ENCODE measurements at places on chromosomes 1 and 21. TPM values are rescaled to one million over a fixed set of nuclear protein-coding genes. Genes with fewer than 3 reads are reported as not detected.

DNA sequence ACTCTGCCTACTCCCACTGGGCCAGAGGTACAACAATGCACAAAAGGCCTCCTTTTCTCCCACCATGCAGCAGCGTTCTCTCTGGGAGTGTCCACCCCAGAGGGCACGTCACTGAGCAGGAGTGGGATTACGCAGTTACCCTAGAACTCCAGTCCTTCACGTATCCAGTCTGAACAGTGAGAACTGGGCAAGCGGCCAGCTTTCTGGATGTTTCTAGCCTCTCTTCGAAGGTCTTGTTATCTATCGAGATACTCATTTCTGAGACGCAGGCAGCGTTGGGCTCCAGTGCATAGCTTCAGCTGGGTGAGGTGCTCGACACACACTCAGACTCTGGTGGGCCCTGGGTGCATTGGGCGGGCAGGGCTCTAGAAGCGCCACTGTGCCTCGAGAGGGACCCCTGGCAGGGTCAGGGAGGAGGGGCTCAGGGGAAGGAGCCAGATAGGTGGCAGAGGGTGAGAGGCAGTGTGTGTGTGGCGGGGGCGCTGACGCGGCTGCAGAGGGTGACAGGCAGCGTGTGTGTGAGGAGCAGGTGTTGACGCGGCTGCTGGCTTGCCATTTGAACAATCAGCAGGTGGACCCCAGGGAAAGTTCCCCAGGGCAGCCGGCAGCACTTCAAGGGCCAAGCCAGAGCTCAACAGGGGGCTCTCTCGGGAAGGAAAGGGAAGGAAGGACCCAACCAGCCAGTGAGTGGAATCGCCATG, 27.9 kb downstream of the PRDM15 start:
- no peak for DNase-seq

NEK2 gene
- 2.4 TPM for total RNA-seq

DNA sequence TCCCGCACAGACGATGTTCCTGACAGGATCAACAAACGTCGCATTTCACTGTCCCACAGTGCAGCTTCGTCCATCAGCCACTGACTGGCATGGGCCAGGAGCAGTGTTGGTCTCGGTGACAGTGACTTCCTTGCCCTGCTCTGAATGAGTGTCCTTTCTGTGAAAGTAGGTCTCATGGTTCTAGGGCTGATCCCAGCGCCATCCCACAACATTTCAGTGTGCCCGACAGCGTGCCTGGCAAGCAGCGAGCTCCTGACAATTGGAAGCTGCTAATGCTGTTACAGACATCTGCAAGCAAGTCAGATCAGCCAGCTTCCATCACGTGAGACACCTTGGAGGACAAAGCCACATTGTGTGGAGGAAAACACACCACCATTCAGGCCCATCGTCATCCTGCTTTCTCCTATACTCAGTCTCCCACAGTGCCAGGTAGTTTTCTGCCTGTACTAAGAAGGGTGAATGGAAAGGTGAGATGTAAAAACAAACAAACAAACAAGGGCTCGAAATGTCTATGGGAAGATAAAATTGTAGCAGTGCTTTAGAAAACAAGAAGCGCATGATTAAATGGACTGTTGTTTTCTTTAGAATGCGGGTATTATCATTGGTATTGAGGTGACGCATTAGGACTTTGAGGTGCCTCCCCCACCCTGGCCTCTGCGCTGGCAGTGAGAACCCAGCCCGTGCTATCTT, 21.9 kb downstream of the ERRFI1 start:
- no peak for DNase-seq

- no peak for DNase-seq
Measured at GRCh38 chr1:210340311-210340710, 11.6 kb downstream of the HHAT start.

GRCh38 chr1:86933562-86934377, 19.3 kb downstream of the HS2ST1 start:
- DNase-seq: no peak

DNA sequence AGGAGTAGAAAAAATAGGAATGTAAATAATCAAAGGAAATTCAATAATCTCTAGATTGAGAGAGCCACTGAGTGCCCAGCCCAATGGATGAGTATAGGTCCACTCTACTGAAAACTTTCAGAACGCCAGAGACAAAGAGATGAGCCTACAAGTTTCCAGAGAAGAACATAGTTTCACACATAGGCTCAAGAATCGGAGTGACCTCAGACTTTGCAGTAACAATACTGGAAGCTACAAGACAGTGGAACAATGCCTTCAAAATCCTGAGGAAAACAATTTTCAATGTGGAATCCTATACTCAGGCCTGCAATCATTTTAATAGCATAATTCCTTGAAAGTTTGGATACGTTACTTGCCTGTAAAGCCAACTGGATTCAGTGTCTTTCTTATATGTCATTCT, 11.0 kb downstream of the GJA4 start:
- no peak for DNase-seq
